Activated naive CD4-positive, alpha-beta T cell treated with anti-CD3 and anti-CD28 coated beads for 36 hours (primary cell): ENCODE measurements at places on chromosomes 7 and 10. TPM values are rescaled to one million over a fixed set of nuclear protein-coding genes. Genes with fewer than 3 reads are reported as not detected.

Gene SFTPD
- total RNA-seq: not detected

Gene PNPLA8
- 18.9 TPM for total RNA-seq

Gene OPN1SW
- total RNA-seq: not detected

Gene DPP6
- total RNA-seq: not detected

Gene CYP2W1
- not detected for total RNA-seq

Gene ATP6V0A4
- not detected for total RNA-seq

Gene SNX10
- 17.5 TPM for total RNA-seq

Gene GIMAP2
- 45.0 TPM for total RNA-seq

Gene CPA4
- total RNA-seq: not detected

Gene DNAJC12
- total RNA-seq: 13.9 TPM

Gene ADAP1
- total RNA-seq: 9.9 TPM

Gene TAS2R41
- not detected for total RNA-seq

Gene UNCX
- not detected for total RNA-seq

Gene SPDYE11
- total RNA-seq: not detected

Gene EN2
- not detected for total RNA-seq

DNA sequence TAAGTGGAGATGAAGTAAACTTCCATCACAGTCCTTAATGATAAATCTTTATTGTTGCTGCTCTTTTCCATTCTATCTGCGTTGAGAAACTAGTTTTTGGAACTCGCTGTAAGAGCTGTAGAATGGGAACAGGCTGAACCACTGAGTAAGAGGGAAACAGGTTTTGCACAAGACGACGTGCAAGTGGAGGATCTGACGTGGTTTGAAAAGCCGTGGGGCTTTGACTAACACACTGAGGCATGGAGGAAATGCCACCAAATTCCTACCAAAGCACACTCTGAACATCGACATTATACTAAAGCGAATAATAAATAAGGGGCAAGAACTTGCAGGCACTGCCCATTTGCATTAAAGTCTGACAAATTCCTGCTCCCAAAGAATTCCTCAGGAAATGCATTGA lies 160.6 kb downstream of the KLF6 start:
- DNase-seq: no peak

DNA sequence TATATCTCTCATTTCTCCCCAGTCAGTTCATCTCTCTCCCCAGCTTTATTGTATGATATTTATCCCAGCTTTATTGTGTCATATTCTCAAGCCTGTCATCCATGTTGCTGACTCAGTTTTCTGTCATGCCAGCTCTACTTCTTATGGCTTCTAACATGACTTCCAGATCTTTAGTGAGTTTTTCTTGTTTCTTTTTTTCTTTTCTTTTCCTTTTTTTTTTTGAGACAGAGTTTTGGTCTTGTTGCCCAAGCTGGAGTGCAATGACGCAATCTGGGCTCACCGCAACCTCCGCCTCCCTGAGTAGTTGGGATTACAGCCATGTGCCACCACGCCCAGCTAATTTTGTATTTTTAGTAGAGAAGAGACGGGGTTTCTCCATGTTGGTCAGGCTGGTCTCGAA lies 28.7 kb upstream of the CALU start:
- no peak for DNase-seq

- no peak for DNase-seq
These were observed 432.9 kb downstream of the DNAJB6 start for GRCh38 chr7:157769526-157770215.

DNA sequence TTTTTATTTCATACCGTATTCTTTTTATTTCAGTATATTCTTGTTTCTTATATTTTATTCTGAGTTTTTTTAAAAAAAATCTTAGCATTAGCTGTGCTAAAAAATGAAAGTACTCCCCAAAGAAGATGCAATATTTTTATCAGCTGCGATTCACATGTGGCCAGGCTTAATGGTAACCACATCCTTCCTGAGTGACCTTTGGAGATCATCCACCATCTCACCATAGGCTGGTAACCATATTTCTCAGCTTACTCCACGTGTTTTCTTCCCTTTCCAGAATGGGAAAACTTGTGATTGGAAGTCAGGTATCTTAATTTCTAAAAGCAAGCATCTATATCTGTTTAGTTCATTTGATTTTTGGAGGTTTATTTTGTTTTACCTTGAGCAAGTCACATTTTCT lies 18.8 kb upstream of the LIPM start:
- DNase-seq: no peak

DNA sequence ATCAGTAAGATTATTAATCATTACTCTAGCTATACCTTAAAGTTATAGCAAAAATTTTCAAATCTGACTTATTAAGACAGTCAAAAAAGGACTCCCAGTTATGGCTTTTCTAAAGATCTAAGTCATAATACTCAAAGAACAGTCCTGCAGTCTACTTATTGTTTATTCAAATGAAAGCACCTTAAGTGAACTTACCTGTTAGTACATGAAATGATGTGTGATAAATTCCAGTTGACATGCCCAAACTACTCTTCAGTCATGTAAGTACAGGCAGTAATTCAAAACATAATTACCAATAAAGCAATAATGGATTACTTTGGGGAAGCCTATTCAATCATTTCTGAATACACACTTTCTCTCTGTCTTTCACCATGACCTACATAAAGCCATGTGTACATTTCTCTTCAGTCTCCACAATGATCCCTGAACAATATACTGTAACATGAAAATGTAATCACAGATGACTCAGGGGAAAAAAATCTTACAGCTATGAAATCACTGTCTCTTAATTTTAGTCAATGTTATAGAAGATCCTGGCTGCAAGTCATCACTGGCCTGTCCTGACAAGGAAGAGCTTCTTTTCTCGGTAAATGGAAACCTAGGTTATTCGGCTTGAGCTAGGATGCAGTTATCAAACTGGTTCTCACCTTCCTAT lies 420.7 kb upstream of the LRRTM3 start:
- no peak for DNase-seq

DNA sequence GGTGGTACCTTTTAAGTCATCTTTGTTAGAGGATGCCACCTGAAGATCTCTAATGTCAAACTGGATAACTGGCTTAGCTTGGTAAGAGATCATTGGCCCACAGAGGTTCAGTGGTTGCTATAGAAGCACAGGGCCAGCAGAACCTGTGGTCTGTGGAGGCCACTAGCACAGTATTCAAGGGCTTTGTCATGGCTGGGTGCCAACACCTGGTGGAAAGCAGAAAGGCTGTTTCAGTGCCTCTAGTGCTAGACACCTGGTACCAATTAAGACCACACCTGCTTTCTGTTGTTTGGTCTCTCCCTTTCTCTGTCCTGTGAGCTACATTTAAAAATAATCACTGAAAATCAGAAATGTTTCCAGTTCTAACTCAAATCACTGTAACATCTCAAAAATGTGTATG lies 10.0 kb upstream of the PCGF5 start:
- DNase-seq: peak; percentile 27

- no peak for DNase-seq
These were observed 824.9 kb downstream of the TNS3 start for GRCh38 chr7:46756996-46757395.

- DNase-seq: no peak
These were observed 133.5 kb upstream of the EEPD1 start for GRCh38 chr7:36019538-36019937.

GRCh38 chr10:50322077-50322476 lies 70.8 kb upstream of the ASAH2 start:
- DNase-seq: no peak

DNA sequence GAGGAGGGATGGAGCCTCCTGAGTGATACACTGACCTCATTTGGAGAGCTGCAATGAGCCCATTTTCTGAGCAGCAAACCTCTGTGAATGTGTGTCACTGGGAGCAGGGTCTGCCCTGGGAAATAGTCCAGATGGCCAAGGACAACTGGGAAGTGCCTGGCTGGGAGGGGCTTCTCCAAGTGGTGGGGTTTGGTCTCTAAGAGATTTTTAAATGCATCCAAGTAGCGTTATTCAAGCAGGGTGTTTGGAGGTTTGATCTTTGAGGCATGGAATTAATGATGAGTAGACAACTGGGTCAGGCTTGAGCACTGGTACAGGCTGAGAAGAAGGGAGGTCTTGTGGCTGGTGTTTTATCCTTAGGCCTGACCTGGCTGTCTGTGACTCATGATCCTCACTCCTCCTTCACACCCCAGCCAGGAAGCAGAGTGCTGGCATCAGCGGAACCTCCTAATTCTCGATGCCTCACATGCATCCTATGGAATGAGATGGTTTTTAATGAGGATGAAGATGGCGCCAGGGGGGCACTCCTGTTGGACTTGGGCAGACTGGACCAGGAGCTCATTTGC lies 3.3 kb downstream of the GOLGA7B start:
- DNase-seq: no peak

- peak; percentile 85 for DNase-seq
These were observed 372 bp upstream of the TMEM130 start for GRCh38 chr7:98870121-98870651.

DNA sequence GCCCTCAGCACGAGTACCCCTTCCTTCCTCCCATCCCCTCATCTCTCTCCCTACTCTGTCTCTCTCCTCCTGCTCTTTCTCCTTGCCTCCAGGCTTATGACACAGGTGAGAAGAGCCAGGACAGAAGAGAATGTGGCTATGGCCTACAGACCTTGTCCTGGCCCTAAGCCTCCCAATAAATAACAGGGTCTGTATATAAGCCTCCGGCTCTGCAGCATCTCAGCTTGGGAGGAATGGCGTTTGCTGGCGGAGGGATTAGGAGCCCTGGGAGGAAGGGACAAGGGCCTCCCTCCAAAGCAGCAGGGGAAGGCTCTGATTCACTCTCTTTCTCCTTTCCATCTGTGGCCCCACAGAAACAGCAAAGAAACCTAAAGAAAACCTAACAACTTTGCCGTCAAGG lies 45.8 kb downstream of the COL13A1 start:
- DNase-seq: no peak

DNA sequence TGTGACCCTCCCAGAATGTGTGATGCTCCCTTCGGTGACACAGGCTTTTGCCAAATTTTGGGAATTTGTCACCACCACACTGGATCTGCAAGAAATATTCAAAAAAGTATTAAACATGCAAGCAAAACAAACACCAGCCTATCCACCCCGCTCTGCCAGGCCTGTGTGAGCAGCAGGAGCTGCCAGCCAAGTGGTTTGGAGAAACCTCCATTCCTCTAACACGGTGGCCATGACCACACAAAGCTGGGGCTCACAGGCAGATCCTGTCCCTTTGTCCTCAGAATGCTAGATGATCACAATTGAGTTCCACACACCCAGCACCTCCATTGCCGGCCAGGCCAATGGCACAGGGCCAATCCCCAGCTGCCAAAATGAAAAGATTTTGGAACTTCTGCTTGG lies 261.9 kb upstream of the PPP2R2D start:
- no peak for DNase-seq

GRCh38 chr10:67695555-67695954 lies 440 bp downstream of the CTNNA3 start:
- no peak for DNase-seq

GRCh38 chr7:47207956-47208355 lies 374.0 kb downstream of the TNS3 start:
- no peak for DNase-seq

DNA sequence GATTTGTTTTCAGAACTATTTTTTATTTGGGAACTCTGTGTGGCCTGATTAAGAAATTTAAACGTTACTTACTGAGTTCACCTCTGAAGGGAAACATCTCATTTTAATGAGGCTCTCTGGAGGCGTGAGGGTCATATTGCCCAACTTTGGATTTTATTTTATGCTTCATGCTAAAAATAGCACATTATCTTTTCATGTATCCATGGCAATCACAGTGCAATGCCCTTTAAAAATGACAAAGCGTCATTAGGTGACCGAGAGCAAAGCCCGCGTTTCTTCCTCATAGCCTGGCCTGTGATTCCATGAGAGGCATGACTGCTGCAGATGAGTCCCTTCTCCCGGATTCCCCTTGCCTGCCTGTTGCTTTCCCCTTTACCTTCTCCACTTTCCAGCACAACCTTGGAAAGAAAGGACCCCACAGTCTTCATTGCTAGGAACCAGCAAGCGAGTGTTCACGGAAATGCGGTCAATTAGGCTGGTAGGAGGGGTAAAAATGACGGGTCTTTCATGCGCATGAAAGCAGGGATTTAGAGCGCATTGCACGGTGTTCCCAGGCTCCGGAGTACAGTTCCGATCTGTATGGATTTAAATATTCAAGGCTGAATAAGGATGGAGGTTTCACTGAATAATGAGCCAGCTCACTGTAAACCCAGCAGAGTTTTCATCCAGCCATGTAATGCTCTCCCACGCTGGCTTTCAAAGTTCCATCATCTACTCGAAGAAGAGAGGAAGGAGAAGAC lies 98.2 kb upstream of the PITRM1 start:
- DNase-seq: no peak

DNA sequence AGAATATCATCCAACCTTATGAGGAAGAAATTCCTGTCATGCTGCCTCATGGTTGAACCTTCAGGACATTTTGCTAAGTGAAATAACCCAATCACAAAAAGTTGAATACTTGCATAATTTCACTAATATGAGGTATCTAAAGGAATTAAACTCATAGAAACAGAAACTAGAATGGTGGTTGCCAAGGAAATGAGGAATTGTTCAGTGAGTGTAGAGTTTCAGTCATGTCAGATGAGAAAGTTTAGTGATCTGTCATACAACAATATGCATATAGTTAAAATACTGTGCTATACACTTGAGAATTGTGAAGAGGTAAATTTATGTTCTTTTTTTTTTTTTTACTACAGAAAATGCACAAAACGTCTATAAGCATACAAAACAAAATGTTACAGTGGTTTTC lies 60.7 kb downstream of the R3HCC1L start:
- no peak for DNase-seq

- no peak for DNase-seq
These were observed 238.7 kb upstream of the TCF7L2 start for GRCh38 chr10:112711366-112711765.

GRCh38 chr7:129746857-129747529 lies 135.5 kb downstream of the NRF1 start:
- no peak for DNase-seq

- peak; percentile 9 for DNase-seq
These were observed 8.6 kb downstream of the WNT16 start for GRCh38 chr7:121337398-121337797.

GRCh38 chr10:117537436-117537903 lies 5.1 kb upstream of the EMX2 start:
- DNase-seq: no peak

DNA sequence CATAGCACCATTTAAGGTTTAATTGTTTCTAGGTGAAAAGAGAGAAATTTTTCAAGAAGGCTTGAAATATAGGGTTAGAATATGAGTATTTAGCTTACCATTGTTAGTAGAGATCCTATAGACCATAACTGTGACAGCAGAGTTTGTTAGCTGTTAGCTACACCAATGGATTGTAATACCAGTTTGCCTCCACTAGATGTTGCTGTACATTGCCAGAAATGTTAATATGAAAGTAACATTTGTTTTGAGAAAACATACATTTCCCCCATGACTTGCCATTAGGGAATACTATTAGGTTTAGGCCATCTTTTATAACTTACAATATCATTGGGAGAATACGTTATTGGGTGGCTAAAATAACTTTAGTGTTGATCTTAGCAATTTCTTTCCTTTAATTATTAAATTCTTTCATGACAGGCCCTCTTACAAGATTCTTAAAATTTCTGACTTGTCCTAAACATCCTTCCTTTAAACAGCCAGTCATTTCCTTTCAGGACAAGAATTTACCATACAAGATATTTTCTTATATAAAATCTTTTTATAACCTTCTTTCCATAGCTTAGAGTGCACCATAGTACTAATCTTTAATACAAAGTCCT lies 39.5 kb downstream of the ZNF117 start:
- no peak for DNase-seq
